ENCODE measurements at places on chromosomes 16 and 17.

DNA sequence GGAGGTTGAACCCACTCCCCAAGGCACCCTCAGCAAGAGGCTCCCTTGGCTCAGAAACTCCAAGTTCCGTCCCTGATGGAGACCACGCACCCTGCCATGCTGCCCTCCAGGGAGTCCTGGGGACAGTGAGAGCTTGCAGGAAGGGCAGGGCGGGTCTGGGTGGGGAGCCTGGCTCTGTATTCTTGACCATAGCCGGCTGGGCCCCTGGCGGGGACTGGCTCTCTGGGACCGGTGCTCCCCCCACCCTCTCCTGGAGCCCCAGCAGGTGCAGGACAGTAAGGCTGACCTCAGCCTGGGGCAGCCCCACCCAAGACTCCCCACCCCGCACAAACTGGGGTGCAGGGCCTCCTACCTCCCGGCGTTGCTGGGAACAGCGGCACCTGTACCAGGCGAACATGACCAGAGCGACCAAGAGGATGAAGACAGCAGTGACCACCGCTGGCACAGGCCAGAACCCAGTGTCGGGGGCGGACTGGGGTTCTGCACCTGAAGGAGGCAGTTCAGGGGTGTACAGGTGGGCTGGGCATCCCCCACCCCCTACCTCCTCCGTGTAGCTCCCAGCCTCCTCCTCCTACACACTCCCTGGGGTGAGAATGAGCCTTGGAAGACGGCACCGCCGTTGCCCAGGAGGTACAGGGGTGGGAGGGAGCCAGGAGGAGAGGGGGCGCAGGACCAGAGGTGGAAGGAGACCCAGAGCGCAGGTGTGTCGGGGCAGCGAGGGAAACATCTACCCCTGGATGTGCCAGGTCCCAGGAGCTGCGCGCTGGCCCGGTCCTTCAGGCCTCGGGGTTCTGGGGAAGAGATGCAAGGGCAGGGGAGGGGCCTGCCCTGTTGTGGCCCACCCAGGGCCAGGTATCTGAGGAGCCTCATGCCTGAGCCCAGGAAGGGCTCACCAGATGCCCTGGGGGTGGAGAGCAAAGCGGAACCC is 5.4 kb upstream of the CD7 start:
- no peak for DNase-seq

- DNase-seq = peak; percentile 46
These were observed 98.4 kb upstream of the GSE1 start for GRCh38 chr16:85514598-85515318.

GRCh38 chr16:25575363-25575762 is 116.4 kb upstream of the HS3ST4 start:
- no peak for DNase-seq

GRCh38 chr17:33438578-33438977 is 145.5 kb upstream of the ASIC2 start:
- no peak for DNase-seq

DNA sequence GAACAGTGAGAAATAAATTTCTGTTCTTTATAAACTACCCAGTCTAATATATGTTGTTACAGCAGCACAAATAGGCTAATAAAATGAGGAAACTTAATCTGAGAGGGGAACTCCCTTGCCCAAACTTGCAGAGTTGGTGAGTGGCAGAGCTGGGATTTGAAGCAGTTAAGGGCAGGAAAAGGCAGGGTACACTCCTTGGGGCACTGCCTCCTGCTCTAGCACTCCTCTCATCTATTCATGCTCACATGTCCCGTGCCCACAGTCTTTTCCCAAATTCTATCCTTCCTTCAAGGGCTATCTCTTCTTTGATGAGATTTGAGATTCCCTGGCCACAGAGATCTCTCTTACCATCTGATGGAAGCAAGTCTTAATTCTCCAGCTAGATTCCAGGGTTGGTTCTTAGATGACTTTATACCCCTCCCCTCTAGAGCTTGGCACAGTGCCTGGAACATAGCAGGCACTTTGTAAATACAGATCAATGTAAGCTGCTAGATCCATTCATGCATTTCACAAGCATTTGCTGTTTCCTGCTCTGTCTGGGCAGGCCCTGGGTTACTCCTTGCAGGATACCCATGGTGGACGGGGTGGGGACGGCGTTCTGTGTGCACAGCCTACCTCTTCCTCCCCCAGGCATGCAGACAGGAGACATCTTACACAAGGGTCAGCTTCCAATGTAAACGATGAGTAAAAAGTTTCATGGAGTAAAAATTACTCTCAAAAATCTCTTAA is 39.2 kb upstream of the ABCC12 start:
- peak; percentile 28 for DNase-seq

- no peak for DNase-seq
These were observed 58.3 kb downstream of the WIPI1 start for GRCh38 chr17:68398691-68399637.

- no peak for DNase-seq
These were observed 7.3 kb downstream of the ENDOV start for GRCh38 chr17:80422276-80422675.

Measured in NCI-H2107 (cell line).